ENCODE measurements at places on chromosomes 2 and 18.

GRCh38 chr18:25896956-25897355 lies 193.5 kb downstream of the SS18 start:
- DNase-seq: no peak

GRCh38 chr2:119367472-119368099 lies 809 bp downstream of the DBI start:
- peak; percentile 64 for DNase-seq

- DNase-seq: peak; percentile 95
These were observed 1.9 kb upstream of the NABP1 start for GRCh38 chr2:191675807-191676721.

GRCh38 chr2:152730591-152731333 lies 12.3 kb downstream of the ARL6IP6 start:
- peak; percentile 35 for DNase-seq

- no peak for DNase-seq
These were observed 717.2 kb downstream of the RNF144A start for GRCh38 chr2:7634409-7634808.

- DNase-seq: no peak
These were observed 1269.8 kb upstream of the PIK3C3 start for GRCh38 chr18:40685219-40685618.

DNA sequence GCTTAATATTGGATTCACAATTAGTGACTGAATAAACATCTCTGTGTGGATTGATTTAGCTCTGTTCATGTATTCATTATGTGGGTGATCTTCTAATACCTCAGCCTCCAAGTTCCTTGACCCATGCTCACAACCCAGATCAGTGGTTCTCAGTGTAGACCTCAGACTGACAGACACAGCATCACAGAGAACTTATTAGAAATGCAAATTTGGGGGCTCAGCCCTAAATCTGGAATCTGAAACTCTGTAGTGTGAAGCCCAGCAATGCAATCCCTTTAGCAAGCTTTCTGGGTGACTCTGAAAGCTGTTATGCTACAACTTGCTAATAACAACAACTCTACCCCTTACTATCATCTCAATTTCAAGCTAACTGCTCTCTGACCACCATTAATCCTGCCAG lies 273.1 kb upstream of the FANCL start:
- DNase-seq: peak; percentile 14

DNA sequence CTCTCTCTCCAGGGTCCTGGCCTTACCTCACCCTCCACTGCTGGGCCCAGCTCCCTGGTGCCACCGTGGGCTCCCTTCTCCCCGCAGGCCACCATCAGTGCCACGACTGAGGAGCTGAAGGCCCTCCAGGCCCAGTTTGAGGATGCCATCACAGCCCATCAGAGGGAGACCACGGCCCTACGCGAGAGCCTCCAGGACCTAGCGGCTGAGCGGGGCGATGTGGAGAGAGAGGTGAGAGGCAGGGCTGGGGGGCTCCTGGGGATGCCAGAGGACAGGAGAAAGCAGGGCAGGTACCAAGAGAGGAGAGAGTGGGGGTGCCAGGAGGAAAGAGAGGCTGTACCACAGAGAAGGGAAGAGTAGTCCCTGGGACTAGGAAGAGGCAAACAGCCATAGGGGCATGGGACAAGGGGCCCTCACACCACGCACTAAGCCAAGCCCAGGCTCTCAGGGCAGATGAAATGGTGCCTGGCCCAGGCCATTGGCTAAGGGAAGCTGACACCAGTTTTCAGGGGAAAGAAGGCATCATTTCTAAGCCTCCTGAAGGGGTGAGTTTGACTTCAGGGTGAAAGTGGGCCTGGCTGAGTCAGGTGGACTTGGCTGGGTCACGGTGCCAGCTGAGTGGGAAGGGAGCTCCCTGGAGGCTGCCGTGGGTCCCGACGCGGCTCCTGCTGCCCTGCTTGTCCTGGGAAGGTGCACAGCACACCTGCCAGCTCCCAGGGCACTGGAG lies 39.0 kb upstream of the SNED1 start:
- DNase-seq: no peak

DNA sequence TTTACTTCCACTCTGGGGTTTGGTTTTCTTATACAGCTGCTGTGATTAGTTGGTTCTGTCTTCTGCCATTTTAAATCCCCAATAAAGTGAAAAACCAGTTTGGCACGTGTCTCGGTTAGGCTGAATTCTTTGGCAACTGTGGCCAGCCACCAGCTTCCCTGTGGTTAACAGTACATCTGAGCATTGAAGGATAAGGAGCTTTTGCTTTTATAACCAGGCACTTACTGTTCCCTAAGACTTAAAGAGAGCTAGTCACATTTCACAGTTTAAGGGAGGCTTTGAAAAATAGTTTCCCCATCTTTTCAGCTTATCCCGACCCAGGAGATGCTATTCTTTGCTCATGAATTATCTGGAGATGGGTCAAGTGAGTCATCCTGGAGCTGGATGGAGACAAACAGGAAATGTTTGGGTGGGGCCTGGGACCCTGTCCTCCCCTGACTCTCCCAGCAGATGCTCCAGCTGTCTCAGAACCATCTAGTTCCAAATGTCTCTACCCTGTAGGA lies 57.3 kb upstream of the EML6 start:
- DNase-seq: no peak

- no peak for DNase-seq
These were observed 88.4 kb upstream of the SMAD2 start for GRCh38 chr18:48018851-48019250.

DNA sequence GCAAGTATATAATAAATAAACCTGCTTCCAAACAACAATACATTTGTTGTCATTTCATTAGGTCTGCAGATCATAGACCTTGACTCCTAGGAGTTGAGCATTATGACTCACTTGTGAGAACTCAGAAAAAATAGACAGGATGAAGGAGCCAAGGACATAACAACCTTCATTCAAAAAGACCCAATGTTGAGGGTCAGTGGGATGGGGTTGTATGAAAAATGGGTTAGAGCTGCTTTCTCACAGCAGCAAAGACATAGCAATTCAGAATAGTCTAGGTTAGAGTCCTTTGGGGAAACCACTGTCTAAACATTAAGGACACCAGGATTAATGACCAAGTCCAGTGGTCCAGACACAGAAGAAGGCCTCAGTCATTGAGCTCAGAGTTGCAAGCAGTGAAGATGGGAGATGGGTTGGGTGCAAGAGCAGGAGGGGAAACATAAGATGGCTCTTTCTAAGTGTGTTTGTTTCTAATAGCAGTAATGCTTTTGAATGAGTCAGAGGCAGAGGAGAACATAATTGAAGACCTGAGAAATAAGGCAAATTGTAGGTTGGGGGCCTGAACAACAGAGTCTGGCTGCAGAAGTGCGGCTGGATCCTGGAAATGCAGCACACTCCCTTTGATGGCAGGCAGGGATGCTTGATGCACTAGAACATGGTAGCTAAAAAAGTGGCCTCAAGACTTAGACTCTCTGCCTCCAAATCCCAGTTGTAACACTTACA lies 3.7 kb upstream of the SERPINB10 start:
- DNase-seq: no peak

- DNase-seq: no peak
These were observed 220.9 kb downstream of the HDAC4 start for GRCh38 chr2:239179851-239180371.

DNA sequence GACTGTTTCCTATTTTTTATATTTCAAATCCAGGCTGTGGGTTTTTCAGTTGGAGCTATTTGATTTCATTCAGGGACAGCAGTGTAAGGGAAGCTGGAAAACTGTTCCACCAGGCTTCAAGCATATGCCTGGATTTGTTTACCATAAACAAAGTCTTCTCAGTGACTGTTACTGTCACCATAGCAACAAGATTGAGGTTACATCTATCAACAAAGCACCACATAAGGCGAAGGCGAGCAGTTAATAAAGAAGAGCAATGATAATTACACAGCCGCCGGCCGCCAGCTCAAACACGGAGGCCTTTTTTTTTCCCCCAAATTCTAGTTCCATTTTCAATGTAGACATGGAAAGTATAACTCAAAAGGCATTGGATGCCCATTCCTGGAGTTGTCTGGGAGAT lies 553.7 kb upstream of the SYT4 start:
- no peak for DNase-seq

DNA sequence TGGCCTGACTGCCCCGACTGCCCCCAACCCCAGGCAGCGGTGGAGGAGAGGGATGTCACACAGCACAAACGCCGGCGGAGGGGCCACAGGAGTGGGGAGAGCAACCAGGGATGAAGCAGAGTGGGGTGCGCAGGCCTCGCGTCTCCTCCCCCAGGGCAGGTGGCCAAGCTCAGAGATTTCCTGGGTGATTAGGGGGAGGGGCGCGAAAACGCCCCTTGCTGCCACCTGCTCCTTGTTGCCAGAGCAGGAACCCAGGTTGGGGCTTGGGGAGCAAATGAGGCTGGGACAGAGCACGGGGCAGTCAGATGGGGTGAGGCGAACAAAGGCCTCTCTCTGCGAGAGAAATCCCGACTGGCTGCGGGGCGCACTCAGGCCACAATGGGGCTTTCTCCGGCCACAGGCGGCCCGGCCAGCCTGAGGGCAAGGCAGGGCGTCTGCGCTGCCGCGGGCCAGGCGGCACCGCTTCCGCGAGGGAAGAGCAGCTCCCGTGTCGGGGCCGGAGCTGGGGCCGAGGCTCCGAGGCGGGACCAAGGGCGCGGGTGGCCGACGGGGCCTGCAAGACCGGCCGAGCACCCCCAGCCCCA lies 11.5 kb downstream of the TEX44 start:
- DNase-seq: peak; percentile 71

GRCh38 chr2:223415071-223415470 lies 187.1 kb downstream of the SCG2 start:
- DNase-seq: no peak

- DNase-seq: no peak
These were observed 70.9 kb downstream of the ASB1 start for GRCh38 chr2:238497610-238498005.

DNA sequence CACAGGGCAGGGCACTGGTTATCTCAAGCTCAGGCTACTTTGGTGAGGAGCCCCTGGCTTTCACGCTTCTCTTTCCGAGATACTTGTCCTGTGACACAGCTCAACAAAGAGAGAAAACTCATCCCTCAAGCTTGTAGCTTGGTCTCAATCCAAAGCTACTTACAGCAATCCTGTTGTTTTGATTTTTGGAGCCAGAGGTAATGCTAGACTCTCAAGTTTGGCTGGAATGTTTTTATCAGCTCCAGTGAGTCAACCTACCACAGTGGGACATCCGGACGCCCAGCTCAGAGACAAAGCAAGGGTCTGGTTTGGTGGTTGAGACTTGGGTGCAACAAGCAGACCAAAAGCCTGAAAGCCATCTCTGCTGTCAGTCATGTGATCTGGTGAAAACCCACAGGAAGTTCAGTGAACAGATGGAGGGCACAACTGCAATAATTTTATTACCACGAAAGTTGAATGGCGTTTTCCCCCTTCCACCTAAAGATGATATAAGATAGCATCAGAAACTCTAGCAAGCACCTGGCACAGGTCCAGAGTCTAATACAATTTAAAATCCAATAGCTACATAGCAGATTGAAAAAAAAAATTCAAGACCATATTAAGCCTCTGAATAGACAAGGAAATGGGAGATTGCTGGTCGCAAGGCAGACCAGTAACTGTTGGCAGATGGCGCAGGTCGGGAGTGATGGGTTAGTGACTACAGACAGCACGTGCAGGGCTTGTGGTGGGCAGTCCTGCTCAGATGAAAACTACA lies 102.3 kb upstream of the SMAD7 start:
- DNase-seq: peak; percentile 18

DNA sequence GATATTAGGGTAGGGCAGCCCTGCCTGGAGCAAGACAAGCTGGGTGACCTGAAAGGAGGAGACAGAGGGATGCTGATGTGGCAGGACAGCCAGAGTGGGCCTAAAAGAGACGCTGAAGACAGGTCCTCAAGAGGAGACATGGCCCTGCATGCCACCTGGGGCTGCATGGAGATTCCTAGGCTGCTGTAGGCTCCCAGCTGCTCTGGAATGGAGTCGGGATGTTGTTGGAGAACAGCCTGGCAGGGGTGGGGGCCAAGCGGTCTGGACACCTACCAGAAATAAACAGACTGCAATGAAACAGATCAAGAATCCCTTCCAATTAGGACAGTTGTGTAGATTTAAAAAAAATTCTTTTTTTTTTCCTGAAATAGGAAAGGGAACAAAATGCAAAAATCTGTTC lies 97.8 kb upstream of the NPAS2 start:
- DNase-seq: no peak

GRCh38 chr2:201070948-201071478 lies 458 bp downstream of the HYCC2 start:
- peak; percentile 22 for DNase-seq

- DNase-seq: no peak
These were observed 25.8 kb downstream of the LDAH start for GRCh38 chr2:20797096-20797495.

DNA sequence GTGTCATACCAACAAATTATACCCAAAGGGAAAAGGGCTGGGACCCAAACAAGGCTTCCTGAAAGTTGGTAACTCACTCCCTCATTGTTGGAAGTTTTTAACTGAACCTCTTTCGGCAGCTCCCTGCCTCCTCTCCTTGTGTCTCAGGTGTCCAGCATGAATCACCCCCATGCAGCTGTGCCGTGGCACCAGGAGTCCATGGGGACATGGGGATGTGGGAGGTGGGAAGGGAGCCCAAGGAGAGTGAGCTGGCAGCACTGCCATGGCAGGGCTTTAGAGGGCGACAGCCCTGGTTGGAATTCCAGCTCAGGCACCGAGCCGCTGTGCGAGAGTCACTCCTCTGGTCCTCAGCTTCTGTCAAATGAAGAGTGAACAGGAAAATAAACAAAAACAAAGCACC lies 12.5 kb upstream of the GYPC start:
- DNase-seq: no peak

DNA sequence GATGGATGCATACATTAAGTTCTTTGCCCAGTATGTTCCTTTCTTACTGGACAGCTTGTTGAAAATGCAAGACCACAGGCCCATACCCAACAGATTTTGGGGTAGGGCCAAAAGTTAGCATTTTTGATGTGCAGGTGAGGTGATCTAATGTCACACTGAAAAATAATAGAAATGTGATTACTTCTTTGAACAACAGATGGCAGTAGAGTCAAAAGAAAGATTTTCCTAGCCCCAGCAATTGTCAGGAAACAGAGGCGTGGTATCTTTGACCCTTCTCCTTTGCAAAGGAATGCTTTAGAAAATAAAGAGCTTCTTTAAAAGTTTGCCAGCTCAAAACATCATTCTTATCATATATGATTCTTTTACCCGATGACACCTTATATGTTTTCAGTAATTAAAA lies 343.6 kb upstream of the SYT4 start:
- peak; percentile 16 for DNase-seq

DNA sequence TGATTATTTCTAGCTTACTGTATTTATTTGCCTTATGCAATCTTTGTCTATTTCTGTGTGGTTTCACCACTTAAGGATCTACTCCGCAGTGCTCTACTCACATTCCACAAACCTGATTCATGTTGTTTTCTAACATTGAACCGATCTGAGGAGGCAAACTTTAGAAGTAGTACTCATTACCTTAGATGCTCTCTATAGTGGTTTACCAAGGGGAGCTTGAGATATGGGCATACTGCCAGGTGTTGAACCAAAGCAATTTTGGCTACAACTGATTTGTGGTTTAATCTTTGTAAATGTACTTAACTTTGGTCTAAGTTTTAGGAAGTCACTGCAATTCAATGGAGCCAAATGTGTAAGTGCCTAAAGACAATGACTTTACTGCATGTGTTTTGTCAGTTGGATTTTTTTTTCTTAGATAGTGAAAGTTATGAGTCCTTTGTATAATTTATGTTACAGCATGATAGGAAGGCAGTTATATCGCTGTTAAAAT lies 50.1 kb downstream of the MAP2 start:
- no peak for DNase-seq

GRCh38 chr2:58572731-58573130 lies 331.6 kb upstream of the FANCL start:
- DNase-seq: no peak
